ENCODE measurements at places on chromosomes 12 and 14. TPM values are rescaled to one million over a fixed set of nuclear protein-coding genes. Genes with fewer than 3 reads are reported as not detected.

Gene ETFBKMT
- 3.9 TPM for total RNA-seq

Gene PTPRO
- 1.3 TPM for total RNA-seq

Gene CLEC4C
- not detected for total RNA-seq

Gene TSPAN11
- total RNA-seq: 9.1 TPM

Gene EIF2S3B
- total RNA-seq: 0.71 TPM

Gene ATN1
- 11.1 TPM for total RNA-seq

Gene MIP
- not detected for total RNA-seq

Gene KRT6B
- total RNA-seq: not detected

Gene CDCA3
- 14.0 TPM for total RNA-seq

Gene CEBPE
- 0.13 TPM for total RNA-seq

Gene PLEK2
- 0.22 TPM for total RNA-seq

Gene TMEM117
- 13.0 TPM for total RNA-seq

Gene GALNT9
- 0.93 TPM for total RNA-seq

Gene NOC4L
- 5.7 TPM for total RNA-seq

Gene GPR135
- 2.3 TPM for total RNA-seq

Gene FAM161B
- 6.6 TPM for total RNA-seq

Gene ANKRD33
- total RNA-seq: 0.04 TPM

Gene CCNB1IP1
- total RNA-seq: 76.1 TPM

Gene SLC2A13
- 6.4 TPM for total RNA-seq
